ENCODE measurements at places on chromosomes 3 and 15.

- no peak for DNase-seq
Measured at GRCh38 chr15:55231455-55231854, 34.7 kb upstream of the RSL24D1 start.

DNA sequence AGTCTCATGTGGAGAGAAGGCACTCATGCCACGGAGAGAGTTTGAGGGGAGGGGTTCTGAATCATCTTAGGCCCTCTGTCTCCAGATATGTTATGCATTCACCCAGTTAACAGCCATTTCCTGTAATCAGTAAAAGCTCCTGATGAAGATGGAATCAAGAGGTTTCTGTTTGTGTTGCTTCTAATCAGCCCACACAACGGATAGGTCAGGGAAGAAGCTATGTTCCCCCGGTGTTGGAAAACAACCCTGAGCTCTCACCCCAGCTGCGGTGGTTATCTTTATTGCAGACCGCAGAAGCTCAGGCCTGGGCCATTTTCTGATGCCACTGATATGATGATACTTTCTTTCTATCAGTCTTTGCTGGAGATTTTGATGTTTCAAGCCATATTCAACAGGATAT, 338.5 kb upstream of the ONECUT1 start:
- no peak for DNase-seq

DNA sequence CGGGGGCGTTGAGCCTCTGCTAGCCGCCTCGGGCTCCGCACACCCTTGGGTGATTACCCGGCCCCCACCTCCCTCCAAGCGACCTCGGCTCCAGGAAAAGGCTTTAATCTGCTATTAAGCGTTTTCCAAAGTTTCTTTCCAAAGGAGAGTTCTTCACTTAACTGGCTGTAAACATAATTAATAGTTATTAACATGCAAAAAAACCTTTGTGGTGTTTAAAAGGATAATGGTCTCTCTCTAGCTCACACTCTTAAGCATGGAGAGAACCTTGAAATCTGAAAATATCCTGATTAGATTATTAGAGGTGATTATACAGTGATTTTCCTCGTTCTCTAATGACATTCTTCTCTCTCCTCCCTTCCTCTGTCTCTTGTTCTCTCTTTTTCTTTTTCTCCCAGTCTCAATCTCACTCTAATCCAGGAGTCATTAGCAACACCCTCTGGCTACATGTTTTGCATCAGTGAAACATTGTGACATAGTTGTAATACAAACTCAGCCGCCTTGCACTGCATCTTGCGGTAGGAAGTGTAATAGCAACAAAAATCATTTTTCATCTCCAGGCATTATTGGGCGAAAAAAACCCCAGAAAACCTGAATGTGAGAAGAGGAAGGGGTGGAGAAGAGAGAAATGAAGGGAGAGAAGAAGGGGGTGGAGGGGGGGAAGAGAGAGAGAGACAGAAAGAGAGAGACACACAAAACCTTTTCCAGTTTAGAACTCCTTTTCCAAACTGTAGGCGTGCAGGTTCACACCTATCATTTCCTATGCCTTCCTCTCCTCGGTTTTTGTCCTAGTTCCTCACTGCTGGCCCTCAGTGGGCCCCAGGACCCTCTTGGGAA, 24.4 kb downstream of the NR2F2 start:
- DNase-seq = no peak

DNA sequence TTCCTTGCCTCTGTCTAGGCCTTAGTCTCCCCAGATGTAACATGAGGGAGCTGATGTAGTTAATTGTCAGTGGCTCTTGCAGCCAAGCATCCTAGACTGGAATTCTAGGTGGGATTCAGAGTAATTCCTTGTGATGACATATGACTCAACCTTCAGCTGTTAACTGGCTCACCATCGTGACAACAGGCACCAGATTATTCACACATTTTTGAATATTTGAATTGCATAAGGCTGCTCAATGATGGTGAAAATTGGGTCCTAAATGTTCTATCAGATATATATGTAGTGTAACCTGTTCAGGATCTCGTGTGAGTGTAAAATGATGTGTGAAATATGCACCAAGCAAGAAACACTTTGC, 405.1 kb downstream of the LPP start:
- no peak for DNase-seq

GRCh38 chr15:51505251-51505650, 117.3 kb downstream of the DMXL2 start:
- no peak for DNase-seq

DNA sequence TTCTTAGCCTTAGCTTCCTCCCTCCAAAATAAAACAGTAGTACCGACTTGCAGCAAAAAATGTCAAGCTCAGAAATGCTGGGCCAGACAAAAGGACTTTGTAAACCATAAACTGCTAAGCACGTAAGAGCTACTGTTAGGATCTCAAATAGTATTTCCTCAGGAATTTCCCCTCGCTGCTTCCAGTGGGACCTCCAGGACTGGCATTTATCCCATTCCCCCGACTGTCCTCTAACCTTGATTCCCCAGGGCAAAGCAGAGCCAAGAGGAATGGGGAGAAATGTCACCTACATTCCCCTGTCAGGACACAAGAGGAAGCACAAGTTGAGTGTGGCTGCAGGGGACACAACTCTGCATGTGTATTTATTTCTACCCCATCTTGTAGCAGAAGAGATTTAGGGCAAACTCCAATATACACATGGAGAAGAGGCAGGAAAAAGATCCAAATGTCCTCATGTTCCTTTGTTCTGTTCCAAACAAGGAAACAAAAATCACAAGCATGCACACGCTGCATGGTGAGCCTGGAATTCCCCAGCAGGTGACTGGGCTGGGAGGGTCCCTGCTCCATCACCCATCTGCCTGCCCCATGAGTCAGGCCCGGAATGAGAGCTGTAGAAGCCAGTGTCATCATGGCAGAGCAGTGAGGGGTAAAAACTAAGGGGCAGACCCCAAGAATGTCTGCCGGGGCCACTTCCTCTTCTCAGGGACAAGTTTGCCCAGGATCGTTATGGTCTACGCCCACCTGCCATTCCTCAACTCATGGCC, 4.2 kb downstream of the STOML1 start:
- DNase-seq = no peak

DNA sequence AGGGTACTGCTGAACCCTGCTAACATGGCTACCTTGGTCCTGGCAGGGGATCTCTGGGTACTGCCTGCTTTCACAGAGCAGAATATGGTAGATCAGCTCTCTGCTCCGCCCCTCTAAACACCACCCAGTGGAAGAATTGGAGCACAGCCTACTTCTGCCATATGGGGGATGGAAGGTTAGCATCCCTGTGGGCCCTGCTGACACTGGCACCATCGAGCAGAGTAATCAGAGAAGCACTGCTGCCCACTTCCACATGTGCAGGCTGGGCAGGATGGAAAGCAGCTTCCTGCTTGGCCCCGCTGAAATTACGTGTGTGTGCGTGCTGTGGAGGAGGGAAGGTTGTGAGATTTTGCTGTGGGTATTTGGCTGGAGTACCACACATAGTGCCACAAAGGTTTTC, 24.8 kb downstream of the CCR1 start:
- no peak for DNase-seq

GRCh38 chr3:120275618-120276017, 9.4 kb downstream of the GPR156 start:
- no peak for DNase-seq

DNA sequence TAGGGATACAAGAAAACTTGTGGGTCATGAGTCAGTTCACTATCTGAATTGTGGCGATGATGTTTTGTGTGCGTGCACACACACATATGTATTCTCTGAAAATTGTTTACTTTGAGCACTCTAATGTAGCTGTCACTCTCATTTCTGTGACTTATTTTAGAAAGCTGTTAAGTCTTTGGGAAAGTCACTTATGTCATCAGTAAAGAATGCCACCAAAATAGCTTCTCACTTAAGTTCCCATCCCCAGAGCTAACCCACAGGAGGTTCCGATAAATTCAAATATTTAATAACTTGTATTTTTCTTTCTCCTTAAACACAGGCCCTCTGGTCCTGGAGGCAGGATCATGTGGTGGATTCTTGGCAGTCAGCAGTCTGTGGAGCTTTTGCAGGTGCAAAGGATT, 138.3 kb downstream of the LRIG1 start:
- peak; percentile 60 for DNase-seq

DNA sequence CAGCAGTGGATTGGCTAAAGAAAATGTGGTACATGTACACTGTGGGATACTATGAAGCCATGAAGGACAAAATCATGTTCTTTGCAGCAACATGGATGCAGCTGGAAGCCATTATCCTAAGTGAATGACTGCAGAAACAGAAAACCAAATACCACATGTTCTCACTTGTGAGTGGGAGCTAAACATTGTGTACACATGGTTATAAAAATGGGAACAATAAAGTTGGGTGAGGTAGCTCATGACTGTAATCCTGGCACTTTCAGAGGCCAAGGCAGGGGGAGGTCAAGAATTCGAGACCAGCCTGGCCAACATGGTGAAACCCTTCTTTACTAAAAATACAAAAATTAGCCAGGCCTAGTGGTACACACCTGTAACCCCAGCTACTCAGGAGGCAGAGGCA, 3.6 kb upstream of the OR4F6 start:
- no peak for DNase-seq

DNA sequence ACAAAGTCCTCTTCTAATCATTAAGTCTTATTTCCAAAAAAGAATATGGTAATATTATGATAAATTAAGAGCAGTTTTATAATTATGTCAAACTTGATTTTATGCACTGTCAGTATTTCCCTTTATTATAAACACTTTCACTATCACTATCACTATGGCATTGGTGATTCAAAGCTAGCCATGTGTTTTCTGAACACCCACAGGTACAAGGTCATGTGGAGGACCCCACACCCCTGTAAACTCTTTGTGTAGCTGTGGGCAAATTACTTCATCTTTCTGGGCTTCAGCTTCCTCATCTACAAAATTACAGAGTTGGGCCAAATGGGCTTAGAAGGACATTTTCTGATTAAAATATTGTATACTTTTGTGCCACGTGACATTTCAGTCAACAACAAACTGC, 41.7 kb downstream of the FBXL22 start:
- no peak for DNase-seq

GRCh38 chr3:14959359-14959943, 12.1 kb downstream of the NR2C2 start:
- DNase-seq = no peak

GRCh38 chr3:22594990-22595389, 608.1 kb upstream of the UBE2E2 start:
- no peak for DNase-seq

GRCh38 chr3:159765030-159765859, 223.4 kb upstream of the IL12A start:
- DNase-seq = peak; percentile 97

- DNase-seq = peak; percentile 31
Measured at GRCh38 chr3:110413807-110414748, 657.5 kb upstream of the NECTIN3 start.

DNA sequence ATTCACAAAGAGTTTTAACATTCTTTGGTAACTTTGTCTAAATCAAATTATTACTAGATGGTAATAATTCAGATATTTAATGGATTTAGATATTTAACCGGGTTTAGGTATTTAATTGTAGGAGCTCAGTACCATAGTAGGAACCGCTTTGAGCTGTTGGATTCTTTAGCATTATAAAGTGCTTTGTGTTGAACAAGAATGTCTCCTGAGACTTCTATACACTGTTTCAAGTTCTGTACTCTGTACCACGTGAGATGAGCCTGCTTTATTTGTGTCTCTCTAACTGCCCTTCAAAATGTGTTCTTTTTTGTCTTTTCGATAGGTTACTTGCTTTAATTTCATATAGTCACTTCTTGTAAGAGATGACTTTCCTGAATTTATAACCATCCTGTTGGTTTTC, 36.0 kb downstream of the ZFAND6 start:
- DNase-seq = no peak

DNA sequence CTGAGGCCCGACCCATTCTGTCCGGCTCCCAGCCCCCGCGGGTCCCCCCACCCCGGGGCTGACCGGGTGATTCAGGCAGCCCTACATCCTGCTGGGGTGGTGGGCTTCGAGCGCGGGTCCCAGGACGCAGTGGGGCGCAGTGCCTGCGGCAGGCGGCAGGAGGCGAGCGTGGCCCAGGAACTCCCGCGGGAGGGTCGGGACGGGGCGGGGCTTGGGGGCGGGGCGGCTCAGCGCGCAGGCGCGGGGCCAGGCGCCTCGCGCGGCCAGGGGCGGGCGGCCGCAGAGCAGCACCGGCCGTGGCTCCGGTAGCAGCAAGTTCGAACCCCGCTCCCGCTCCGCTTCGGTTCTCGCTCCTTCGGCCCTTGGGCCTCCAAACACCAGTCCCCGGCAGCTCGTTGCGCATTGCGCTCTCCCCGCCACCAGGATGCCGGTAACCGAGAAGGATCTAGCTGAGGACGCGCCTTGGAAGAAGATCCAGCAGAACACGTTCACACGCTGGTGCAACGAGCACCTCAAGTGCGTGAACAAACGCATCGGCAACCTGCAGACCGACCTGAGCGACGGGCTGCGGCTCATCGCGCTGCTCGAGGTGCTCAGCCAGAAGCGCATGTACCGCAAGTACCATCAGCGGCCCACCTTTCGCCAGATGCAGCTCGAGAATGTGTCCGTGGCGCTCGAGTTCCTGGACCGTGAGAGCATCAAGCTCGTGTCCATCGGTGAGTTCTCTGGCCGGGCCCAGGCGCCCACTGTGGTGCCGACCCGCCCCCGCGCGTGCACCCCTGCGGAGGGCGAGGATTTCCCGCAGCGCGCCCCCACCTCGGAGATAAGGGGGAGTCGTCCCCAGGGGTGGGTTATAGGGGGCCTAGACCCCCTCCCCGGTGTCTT, at the start of gene FLNB:
TSS of gene FLNB (plus strand) at position 282 of the 885 bp plus-strand sequence. CDS start at position 425, 143 bp downstream.
- DNase-seq = no peak

- DNase-seq = no peak
Measured at GRCh38 chr3:120852412-120852811, 55.6 kb upstream of the STXBP5L start.

GRCh38 chr15:77733579-77734300, 101.0 kb upstream of the LINGO1 start:
- no peak for DNase-seq

- no peak for DNase-seq
Measured at GRCh38 chr3:195876297-195877064, 31.9 kb downstream of the TNK2 start.

DNA sequence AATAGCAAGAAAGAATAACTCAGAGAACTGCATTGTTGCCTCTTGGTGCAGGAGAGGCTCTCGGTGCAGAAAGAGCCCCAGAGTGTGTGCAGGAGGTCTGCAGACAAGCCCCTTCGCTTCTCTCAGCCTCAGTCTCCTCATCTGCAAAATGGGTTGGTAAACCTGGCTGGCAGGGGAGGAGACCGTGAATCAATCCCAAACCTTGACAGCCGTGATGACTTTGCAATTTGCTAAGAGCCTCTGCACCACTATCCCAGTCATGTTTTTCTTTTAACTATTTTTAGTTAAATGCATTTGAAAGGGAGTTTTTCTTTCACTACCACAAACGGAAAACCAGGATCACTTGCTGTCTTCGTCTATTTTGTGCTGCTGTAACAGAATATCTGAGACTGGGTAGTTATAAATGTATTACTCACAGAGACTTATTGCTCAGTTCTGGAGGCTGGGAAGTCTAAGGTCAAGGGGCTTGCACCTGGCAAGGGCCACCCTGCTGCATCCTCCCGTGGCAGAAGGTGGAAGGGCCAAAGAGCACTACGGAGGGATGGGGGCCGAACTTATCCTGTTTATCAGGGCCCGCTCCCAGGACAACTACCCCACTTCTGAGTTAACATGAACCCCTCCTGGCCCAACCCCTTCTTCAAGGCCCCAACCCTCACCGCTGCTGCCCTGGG, 14.2 kb upstream of the IQSEC1 start:
- no peak for DNase-seq

Measured in AG04449 (cell line).